Amniotic stem cell (primary cell): ENCODE measurements at places on chromosomes 4 and X.

GRCh38 chrX:74449322-74449936 lies 28.1 kb downstream of the SLC16A2 start:
- DNase-seq = no peak

- DNase-seq = no peak
Measured at GRCh38 chrX:153984351-153985178, 12.0 kb downstream of the TMEM187 start.

GRCh38 chrX:9227276-9227675 lies 193.3 kb upstream of the FAM9B start:
- DNase-seq = no peak

- no peak for DNase-seq
Measured at GRCh38 chr4:8331575-8331955, 62.0 kb downstream of the HTRA3 start.

GRCh38 chr4:150950657-150951288 lies 64.3 kb downstream of the LRBA start:
- DNase-seq = no peak

GRCh38 chr4:26819478-26820095 lies 41.1 kb upstream of the STIM2 start:
- no peak for DNase-seq

DNA sequence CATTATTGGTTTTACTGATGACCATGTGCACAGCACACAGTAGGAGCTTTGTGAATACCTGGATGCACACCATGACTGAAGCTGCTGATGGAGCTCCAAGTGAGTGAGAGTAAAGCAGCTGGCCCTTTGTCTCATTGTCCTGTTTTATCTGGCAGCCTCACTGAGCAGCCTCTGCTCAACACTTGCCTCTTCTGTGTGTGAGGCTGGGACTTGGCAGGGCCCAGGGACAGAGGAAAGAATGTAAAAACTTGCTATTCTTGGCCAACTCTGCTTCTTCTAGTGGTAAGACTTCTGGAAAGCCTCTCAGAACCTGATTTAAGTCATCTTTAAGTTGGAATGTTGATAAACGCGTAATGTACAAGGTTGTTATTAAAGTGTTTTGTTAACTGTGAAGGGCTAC lies 61.4 kb downstream of the BEX1 start:
- no peak for DNase-seq

GRCh38 chr4:8351931-8352367 lies 82.4 kb downstream of the HTRA3 start:
- no peak for DNase-seq

GRCh38 chrX:149531599-149531998 lies 9.2 kb upstream of the EOLA1 start:
- DNase-seq = no peak

GRCh38 chrX:109911046-109911445 lies 91.9 kb upstream of the TMEM164 start:
- DNase-seq = no peak

DNA sequence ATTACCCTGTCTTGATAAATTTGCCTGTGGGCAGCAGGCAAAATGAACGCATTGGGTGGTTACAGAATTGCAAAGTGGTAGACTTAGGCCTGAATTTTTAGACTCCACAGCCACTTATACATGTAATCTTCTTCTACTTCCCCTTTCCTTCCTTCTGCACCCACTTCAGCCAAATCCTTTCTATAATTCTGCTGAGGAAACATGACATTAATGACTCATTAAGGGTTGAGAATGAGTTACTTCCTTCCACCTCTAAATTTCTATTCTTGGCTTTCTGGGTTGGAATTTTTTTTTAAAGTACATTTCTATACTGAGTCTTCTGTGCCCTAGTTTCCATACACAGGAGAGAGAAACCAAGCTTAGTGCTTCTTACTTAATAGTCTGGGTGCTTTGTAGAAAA lies 10.1 kb downstream of the PAPSS1 start:
- no peak for DNase-seq

GRCh38 chr4:5267408-5267807 lies 216.1 kb downstream of the STK32B start:
- no peak for DNase-seq

- no peak for DNase-seq
Measured at GRCh38 chr4:175109933-175110332, 191.8 kb downstream of the ADAM29 start.

DNA sequence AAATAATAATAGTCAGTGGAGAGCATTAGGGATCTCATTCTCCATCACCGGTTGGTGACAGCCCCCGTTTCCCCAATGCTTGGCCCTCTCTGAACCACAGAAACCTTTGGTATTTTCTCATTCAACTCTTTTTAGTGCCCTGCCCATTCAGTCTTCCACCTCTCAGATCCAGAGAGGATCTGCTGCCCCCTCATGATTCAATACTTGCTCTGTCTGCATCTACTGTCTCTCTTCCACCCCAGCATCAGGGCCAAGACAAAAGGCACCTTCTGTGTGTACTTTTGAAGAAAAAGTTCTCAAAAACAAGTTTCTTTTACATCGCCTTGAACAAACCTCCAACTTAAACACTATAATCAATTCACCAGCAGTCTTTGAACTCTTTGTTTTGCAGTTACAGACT lies 19.3 kb downstream of the CLTRN start:
- DNase-seq = no peak

DNA sequence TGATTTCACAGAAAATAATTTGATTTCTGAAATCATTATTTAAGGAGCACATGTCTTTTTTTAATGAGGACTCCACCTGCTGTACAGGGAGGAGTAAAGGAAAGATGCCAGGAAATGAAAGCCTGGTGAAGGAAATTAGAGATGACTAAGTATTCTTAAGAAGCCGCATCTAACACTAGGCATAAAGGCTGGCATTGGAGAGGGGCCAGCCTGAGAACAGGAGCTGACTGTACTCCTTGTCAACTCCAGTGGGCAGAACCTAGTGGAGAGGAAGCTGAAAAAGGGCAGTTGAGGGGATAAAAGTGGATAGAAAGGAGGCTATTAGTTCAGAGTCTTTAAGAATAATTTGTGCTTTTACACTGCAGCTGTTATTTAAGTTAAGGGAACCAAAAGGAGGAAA lies 393.0 kb downstream of the PPP1R2C start:
- no peak for DNase-seq

DNA sequence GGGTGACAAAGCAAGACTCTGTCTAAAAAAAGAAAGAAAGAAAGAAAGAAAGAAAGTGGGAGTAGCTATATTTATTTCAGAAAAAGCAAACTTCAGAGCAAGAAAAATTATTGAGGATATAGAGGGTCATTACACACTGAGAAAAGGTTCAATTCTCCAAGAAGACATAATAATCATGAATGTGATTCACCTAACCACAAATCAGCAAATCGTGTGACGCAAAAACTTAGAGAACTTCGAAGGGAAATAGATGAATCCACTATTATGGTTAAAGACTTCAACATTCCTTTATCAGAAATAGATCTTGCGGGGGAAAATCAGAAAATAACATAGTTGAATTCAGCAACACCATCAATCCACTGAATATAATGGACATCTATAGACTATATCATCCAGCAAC lies 219.3 kb upstream of the LDB2 start:
- DNase-seq = no peak

GRCh38 chr4:38563707-38564495 lies 100.1 kb upstream of the KLF3 start:
- no peak for DNase-seq

DNA sequence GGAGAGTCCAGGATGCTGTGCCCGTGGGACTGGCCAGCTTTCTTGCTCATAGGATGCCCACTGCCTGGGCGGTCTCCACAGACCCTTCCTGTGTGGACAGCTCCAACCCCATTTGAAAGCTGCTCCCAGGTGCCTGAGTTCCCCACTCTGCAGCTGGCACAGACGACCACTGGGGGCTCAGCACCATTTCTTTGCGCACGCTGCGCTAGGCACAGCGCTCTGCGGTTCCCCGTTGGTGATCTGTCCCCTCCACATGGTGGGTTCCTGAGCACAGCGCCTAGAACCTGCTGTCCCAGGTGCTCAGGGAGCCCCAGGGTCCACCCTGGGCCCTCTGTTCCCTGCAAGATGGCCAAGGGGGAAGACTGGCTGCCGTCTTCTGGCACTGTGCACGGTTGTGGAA lies 45.4 kb upstream of the AFAP1 start:
- DNase-seq = no peak

- DNase-seq = no peak
Measured at GRCh38 chr4:16472537-16472936, 246.3 kb upstream of the TAPT1 start.

DNA sequence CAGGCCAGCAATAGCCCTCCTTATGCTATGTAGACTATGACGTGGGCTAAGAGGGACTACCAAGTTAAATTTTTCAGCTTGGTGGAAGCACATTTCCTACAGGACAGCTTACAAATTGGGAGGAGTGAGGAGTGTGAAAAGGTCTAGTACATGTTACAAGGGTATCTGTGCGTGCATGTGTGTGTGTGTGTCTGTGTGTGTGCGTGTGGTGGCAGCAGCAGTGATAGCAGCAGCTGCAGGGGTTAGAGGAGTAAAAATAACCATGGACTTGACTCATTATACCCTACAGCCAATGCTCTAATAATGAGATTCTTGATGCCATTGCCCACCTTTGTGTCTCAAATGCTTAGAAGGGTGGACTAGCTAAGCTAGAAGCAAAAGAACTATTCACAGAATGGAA lies 88.6 kb downstream of the SLC9A7 start:
- no peak for DNase-seq

GRCh38 chrX:625137-625691 lies 5.4 kb upstream of the SHOX start:
- no peak for DNase-seq

DNA sequence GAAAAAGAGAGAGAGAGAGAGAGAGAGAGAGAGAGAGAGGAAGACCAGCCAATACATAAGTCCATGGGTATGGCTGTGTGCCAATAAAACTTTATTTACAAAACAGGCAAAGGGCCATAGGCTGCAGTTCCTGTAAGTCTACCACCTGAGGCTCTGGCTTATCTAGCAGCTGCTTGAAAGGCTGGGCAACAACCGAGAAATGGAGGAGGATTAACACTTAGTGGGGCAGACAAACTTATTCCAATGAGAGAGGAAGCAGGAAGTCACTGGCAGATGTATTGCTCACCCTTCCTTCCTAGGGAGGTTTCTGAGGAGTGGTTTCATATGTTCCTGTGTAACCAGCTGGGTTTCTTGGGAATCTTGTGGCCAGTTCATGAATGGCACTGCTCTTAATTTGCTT lies 4.7 kb upstream of the GPR143 start:
- DNase-seq = no peak

DNA sequence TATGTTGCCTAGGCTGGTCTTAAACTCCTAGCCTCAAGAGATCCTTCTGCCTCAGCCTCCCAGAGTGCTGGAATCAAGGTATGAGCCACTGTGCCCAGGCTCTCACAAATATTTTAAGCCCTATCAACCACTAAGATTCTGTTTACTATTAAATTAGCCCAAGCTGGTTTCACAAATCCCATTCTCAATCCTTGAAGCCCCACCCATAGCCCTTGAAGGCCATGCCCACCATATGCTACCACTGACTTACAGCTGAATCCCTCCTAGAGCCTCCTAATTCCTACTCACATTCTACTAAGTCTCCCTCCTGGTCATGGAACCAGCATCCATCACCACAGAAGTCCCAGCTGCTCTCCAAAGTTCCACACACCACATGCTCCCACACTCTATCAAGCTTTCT lies 9.7 kb downstream of the GRIPAP1 start:
- no peak for DNase-seq

DNA sequence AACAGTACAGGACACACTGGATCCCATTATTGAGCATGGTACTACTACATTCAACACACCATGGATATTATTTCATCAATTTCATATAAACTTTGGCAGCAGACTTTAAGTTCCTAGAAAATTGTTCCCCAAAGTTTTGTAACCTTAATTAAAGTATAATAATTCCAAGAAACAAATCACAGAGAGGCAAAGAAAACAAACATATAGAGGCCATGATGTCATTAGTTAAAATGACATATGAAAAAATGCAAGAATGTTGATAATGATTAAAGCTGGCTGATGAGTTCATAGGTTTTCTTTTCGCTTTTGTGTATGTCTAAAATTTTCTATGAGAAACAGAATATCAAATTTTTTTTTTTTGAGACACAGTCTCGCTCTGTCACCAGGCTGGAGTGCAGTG lies 26.8 kb downstream of the LRBA start:
- no peak for DNase-seq

DNA sequence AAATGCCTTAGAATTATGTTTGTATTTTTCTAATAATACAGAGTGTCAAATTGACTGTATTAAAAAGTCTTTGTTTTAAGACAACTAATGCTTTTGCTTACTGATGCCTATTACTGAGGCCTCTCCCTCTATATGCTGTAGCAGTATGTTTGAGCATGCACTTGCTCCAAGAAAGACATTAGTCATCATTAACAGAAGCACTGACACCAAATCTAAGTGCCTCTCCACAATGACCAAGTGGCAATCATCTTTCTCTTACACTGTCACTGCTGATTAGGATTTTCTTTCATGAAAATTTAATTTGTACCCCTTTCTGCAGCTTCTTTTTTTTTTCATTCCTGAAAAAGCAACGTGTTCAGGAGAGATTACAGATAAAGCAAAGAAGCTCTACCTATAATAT lies 11.1 kb upstream of the MAB21L2 start:
- no peak for DNase-seq

GRCh38 chr4:23779839-23780238 lies 110.0 kb downstream of the PPARGC1A start:
- DNase-seq = no peak

- no peak for DNase-seq
Measured at GRCh38 chrX:134604701-134605311, 53.5 kb downstream of the PLAC1 start.

DNA sequence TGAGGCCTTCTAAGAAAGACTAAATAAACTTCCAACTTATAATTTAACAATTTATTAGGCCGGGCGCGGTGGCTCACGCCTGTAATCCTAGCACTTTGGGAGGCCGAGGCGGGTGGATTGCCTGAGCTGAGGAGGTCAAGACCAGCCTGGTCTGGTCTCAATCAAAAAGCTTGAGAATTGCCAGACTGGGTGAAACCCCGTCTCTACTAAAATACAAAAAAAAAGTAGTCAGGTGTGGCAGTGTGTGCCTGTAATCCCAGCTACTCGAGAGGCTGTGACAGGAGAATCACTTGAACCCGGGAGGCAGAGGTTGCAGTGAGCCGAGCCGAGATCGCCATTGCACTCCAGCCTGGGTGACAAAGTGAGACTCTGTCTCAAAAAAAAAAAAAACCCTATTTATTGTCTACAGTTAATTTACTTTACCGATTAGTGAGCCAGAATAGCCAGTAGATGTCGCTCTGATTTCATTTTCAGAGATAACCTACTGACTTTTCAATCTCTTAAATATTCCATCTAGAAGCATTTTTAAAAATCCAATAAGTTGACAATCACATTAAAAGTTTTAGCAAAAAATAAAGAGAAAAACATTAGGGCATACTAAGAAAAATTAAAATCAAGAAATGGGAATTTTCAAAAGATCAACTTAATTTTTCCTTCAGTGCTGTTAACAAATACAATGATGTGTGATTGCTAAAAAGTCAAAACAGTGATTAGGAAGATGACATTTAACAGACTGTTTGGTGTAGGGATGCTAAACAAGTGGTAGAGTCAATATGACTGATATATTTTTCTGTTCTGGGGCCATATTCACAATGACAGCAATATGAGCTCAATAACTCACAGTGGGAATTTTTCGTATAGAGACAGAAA lies 4.3 kb upstream of the SHROOM3 start:
- DNase-seq = peak; percentile 46

- no peak for DNase-seq
Measured at GRCh38 chrX:139126493-139126892, 404.0 kb upstream of the F9 start.
